ENCODE measurements at places on chromosomes 4 and X.

- no peak for DNase-seq
These were observed 47.5 kb downstream of the MAGEA1 start for GRCh38 chrX:153226344-153227185.

DNA sequence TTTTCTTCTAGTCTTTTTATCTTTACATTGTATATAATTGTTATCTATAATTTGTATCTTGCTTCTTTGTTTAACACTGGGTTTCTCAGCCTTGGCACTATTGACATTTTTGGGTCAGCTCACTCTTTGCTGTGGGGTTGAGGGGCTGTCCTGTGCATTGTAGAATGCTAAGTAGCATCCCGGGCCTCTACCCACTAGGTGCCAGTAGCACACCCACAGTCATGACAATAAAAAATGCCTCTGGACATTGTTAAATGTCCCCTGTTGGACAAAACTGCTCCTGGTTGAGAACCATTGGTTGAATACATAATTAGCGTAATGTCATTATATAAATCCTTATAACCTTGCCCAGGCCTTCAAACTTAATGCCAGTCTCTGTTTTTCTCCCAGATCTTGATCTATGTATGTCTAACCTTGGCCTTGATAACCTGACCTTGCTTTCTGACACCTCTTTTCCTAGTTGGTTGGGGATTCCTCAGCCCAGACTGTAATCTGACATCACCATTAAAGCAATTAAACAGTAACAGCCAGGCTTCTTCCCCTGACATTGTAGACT is 46.1 kb downstream of the DCX start:
- DNase-seq, result no peak

GRCh38 chr4:87356832-87357526 is 34.0 kb downstream of the HSD17B11 start:
- DNase-seq, result no peak

GRCh38 chrX:125150231-125150630 is 169.4 kb upstream of the TEX13C start:
- DNase-seq, result no peak

GRCh38 chr4:158835226-158836001 is 66.6 kb downstream of the FNIP2 start:
- no peak for DNase-seq

DNA sequence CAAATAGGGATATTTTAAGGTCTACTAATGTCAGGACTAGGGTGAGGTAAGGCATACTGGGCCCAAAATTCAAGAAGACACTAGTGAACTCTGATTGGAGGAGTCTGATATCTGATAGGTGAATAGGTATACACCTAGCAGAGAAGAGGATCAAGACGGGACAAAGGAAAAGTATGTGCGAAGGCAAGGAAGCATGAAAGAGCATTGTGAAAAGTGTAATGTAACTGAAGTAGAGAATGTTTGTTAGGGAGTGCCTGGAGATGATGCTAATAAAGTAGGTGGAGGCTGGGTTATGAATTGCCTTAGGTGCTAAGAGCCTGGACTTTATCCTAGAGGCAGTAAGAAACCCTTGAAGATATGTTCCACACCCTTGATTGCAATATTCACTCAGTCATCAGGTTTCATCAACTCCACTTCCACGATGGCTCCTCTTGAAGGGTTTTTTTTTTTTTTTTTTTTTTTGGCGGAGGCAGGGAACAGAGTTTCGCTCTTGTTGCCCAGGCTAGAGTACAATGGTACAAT is 49.9 kb upstream of the XIAP start:
- DNase-seq, result no peak

- DNase-seq, result no peak
These were observed 4.5 kb downstream of the RAB39B start for GRCh38 chrX:155259752-155260151.

GRCh38 chr4:182748283-182748682 is 168.9 kb downstream of the DCTD start:
- DNase-seq, result no peak

DNA sequence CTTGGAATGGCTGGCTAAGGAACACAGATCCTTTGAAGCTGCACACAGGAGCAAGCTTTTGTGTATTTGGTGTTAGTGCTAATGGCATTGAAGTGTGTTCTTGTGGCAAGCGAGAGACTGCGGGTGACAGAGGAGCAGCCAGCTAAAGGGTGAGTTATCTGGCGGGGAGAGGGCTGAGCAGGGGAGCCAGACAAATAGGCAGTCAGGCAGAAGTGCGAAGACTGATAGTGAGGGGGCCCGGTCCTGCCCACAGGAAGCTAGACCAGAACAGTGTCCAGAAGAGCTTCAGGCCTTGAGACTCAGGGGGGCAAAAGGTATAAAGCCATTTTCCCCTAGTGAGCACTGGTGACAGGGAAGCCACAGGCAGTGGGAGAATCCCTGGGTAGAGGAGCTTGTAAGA is 49.6 kb upstream of the MAMLD1 start:
- DNase-seq, result no peak

GRCh38 chr4:139005774-139006173 is 9.8 kb upstream of the NOCT start:
- DNase-seq, result no peak

- no peak for DNase-seq
These were observed 97.2 kb downstream of the ADAMTS3 start for GRCh38 chr4:72471816-72472215.

DNA sequence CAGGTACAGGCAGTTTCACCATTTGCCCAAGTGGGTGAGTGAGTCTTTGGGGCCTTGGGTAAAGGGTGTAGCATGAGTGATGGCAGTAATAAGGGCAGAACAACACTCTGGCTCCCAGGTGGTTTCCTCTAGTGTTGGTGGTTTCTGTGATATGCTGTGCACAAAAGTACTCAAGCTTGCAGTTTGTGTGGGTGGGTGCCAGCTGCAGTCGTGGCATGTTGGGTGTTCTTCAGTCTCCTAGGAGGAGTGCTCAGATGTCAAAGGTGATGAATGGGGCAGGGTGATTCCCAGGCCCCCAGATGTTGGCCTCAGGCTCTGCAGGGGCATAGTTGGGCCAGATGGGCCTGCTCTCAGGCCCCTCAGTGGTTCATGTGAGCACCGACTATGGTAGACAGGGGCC is 166.1 kb upstream of the KLF8 start:
- DNase-seq, result no peak

DNA sequence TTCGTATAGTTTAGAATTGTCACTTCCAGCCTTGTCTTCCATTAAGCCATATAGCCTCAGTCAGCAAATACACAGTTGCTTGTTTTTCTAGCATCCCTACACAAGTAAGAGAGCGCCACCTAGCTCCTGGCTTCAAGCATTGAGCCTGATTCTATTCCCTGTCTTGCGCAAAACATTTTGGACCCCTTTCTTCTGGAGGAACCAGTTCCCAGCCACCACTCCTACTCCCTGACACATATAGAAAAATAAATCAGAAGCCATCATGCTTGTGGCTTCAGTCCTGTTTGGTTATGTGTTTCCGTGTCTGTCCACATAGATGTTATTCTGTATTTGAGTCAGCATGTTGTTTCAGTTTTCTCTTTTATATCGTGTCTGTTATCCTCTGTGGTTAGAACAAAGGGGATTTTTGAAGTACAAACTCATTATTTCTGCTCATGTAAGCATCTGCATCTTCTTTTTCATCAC is 59.9 kb downstream of the GK start:
- DNase-seq, result peak; percentile 49

DNA sequence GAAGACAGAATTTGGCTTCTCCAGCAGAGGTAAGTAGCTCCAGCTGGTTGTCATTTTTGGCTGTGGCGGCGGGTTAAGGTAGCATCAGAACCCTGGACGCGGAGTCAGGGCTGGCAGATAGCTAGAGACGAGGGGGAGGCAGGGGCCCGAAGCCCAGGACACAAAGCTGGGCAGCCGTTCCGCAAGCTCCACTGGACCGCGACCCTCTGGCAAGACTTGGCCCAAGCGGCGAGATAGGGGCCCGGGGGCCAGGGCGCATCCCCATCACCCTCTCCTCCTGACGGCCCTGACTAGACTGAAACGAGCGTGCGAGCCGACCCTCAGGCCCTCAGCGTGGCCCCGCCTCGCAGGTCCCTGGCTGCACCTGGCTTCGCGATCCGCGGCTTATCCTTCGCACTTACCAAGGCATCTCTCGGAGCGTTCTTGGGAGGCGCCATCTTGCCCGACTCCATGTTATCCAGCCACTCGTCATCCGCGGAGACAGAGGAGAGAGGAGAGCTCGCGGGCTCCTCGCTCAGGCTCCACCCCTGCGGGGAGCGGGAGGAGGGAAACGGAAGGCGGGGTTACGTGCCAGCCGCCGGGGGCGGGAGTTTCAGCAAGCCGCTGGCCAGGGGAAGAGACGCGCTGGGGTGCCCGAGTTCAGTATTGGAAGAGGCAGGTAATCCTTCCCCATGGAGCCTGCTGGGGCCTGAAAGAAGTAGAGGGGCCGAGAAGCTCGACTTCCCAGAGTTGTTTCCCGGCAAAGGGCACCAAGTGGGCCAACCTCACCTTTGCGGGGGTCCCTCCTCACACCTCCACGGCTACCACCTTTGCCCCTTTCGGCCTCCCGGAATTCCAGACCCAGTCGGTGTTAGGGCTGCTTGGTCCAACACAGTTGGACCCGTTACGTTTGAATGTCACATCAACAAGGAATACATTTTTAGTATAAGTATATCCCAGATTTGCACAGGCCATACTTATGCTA is at the start of gene TAF9B:
TSS of gene TAF9B (minus strand) at position 491 of the 964 bp plus-strand sequence. CDS start at position 452, 39 bp downstream.
- DNase-seq, result peak; percentile 82

- DNase-seq, result no peak
These were observed 112.1 kb upstream of the NWD2 start for GRCh38 chr4:37132351-37132974.

DNA sequence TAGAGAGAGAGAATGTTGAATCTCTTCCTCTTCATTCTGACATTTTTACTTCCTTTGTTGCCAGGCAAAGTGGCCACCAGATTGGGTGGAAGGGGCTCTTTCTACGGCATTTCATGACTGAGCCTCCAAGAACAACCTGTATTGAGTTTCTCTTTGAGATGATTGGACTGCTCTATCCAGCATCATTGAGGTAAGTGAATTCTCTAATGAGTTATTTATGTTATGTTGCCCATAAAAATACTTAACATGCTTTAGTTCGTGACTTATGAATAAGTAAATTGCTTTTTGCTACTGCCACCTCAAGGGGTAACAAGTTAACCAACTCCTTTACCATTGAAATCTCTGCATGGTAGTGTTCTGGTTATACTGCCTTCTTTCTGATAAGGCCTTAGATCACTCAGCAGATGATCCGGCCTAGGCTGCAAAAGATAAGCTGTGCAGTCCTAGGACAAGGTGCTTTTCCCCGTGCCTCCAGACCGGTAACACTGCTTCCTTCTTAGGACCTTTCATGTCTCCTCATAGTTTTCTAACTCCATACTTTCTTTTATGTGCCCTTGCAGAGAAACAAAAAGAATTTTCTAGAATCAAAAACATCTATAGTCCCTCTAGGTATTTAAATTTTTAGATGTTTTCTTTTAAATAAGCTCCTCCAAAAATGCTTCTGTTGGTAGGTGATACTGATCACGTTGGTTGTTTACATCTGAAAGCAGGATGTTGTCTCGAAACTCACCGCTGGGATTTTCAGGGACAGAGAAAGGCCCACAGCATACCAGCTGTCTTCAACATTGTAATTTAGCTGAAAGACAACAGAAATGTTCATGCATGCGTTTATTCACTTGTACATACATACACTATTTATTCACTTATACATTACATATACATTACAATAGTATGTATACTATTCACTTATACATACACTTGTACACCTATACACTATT is 157.1 kb upstream of the RBPJ start:
- no peak for DNase-seq

GRCh38 chrX:112056476-112056875 is 26.1 kb downstream of the TRPC5 start:
- DNase-seq, result no peak

DNA sequence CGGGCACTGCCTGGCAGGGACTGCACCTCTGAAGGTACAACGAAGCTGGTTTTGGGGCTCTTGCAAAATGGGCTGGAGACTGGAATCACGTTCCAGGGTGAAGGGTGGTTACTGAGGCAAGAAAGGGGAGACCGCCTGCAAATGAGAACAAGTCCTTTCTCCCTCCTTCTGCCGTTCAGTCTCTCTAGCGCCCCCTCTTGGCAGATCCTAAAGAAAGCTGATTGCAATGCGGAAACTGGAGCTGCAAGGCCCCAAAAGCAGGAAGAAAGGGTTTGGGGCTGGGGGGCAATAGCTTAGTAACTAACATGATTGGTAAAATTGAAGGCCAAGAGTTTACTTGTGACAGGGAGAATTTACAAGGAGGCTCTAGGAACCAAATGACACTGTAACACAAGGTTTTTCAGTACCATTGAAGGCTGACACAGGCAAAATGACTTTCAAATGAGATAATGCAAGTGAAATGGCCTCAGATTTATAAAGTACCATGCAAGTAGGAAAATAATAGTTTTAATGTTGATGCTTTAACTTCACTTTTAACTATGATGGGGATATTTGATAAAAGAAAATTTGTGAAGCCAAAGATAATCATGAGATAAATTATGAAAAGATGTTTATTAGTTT is 222.7 kb upstream of the HAND2 start:
- no peak for DNase-seq

DNA sequence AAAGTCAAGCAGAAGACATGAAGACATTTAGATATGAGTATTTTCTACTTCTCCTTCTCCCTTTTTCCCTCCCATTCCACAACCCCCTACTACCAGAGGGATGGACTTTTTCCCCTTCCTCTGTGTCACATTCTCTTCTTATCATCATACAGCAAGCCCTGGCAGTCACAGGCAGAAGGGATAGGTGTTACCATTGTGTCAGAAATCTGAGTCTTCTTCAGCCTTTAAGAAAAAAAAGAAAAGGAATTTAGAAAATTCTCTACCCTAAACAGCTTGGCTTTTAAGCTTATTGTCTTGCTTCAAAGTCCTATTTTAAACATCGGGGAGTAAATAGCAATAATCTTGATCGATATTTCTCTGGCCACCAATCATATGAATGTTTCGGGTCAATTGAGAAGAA is 30.9 kb upstream of the ADH1C start:
- DNase-seq, result no peak

DNA sequence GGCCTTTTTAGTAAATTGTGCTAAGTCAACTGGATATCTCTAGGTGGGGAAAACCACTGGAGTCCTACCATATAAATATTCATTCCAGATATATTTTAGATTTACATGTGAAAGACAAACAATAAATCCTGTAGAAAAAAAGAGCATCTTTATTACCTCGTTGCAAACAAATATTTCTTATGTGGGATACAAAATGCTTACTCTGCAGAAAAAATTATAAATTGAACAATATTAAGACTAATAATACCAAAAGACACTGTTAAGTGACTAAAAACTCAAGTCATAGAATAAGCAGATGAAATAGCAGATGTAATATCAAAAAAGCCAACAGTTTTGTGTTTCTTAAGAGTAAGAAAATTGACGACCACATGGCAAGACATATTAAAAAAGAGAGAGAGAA is 43.8 kb downstream of the SULT1B1 start:
- no peak for DNase-seq

- no peak for DNase-seq
These were observed 317.8 kb upstream of the GALNT7 start for GRCh38 chr4:172850838-172851237.

GRCh38 chrX:49300703-49301102 is 2.7 kb upstream of the GAGE10 start:
- no peak for DNase-seq

GRCh38 chr4:78369679-78370078 is 181.9 kb upstream of the ANXA3 start:
- no peak for DNase-seq

Data from CD4-positive, alpha-beta T cell treated with Interleukin-2 at 100 ng/mL for 4 hours (primary cell).